ENCODE measurements at places on chromosomes 1 and 21. TPM values are rescaled to one million over a fixed set of nuclear protein-coding genes. Genes with fewer than 3 reads are reported as not detected.

GRCh38 chr1:91104712-91105111, 82.9 kb upstream of the ZNF644 start:
- DNase-seq, result no peak

Gene WDR64
- not detected for total RNA-seq

- DNase-seq, result no peak
Observed at GRCh38 chr1:46659307-46659870, 8.8 kb downstream of the ATPAF1 start.

DNA sequence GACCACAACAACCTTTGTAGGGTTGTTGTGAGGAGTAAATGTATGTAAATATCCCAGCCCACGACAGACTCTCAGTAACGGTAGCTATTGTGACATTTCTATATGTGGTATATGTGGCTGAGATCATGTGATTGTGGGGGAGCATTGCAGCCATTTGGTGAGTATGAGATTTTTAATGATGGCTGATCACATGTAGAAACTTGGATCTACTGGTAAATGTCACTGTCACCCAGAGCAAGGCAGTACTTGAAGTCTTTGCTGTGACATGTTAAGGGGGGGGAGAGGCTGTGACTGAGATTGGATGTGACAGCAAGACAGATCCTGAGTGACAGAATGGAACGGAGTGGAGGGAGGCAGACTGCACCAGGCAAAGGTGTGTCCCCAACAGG, 23.9 kb upstream of the MEF2D start:
- no peak for DNase-seq

DNA sequence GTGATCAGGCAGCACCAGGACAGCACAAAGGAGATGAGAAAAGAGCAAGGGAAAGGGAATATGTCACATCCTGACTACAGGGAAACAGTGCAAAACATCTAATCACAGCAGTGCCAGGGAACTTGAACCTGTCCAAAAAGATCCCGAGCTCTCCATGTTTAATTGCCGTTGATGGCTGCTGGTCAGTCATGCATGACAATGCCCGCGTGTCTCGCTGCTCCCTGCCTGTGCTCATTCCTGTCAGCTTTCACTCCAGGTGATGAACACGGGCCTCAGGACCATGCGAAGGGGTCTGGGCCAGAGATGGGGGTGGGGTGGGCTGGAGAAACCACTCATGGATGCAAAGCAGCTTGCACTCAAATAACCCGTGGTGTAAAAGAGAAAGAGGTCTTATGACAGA, 287.0 kb downstream of the GPATCH2 start:
- DNase-seq, result no peak

Gene RAB7B
- total RNA-seq, result 1.2 TPM

DNA sequence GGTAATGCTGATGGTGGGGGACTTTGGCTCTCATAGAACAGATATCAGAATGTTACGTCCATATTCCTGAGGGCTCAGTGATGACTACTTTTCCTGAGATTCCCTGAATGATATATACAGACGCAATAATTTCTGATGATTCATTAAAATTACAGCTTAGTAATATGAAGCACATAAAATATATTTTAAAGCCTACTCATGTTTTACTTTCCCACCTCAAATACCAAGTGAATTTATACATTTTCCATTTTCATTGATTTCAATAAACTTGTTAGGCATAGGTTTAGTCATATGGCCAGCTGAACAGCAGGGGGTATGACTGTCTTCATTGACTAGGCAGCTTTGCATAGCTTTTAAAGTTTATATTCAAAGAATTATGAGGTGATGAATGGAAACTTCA, 26.2 kb upstream of the PDC start:
- DNase-seq, result no peak

- no peak for DNase-seq
Observed at GRCh38 chr1:172339842-172340241, 80.6 kb upstream of the C1orf105 start.

Gene OXCT2
- 0.65 TPM for total RNA-seq
